ENCODE measurements at places on chromosomes 13 and 19. TPM values are rescaled to one million over a fixed set of nuclear protein-coding genes. Genes with fewer than 3 reads are reported as not detected.
A peak's percentile ranks its signal among the peaks of the same experiment; 100 is the strongest.

MEGF8 gene
- total RNA-seq: 22.2 TPM

- no peak for DNase-seq
These were observed 8.2 kb downstream of the KLHL26 start for GRCh38 chr19:18645035-18645511.

MYCBP2 gene
- total RNA-seq: 84.6 TPM

ZNF792 gene
- 6.5 TPM for total RNA-seq

GRCh38 chr19:35729763-35730162 is 12.0 kb downstream of the KMT2B start:
- no peak for DNase-seq

ZNF90 gene
- total RNA-seq: 0.97 TPM

- peak; percentile 63 for DNase-seq
These were observed 109.5 kb downstream of the KCNRG start for GRCh38 chr13:50124536-50125303.

ZNF177 gene
- 0.64 TPM for total RNA-seq

CEACAM4 gene
- not detected for total RNA-seq

- no peak for DNase-seq
These were observed 1090.4 kb downstream of the PCDH9 start for GRCh38 chr13:66139701-66140100.
